Activated naive CD8-positive, alpha-beta T cell treated with anti-CD3 and anti-CD28 coated beads for 36 hours (primary cell): ENCODE measurements at places on chromosomes 3 and 15. TPM values are rescaled to one million over a fixed set of nuclear protein-coding genes. Genes with fewer than 3 reads are reported as not detected.

- DNase-seq, result peak; percentile 1
These were observed 36.1 kb upstream of the PLSCR5 start for GRCh38 chr3:146640955-146641867.

- no peak for DNase-seq
These were observed 148.4 kb downstream of the CHST2 start for GRCh38 chr3:143267989-143268388.

DNA sequence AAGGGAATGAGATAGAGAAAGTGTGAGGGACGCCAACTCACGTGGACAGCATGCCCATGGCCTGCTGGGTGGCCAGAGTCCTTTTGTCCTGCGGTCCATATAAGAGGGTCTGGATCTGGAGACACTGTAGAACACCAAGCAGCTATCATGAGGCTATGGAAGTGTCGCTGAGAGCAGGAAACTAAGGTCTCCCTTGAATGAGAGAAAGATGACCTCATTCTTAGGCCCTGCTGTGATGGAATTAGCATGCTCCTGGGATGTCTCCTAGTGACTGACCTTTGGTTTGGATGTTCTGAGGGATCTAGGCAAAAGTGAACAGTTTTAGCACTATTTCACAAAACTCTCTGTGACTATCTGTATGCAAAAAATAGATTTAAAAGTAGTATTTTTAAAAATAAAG, 34.4 kb downstream of the SYNM start:
- DNase-seq, result no peak

GRCh38 chr3:153972862-153973261, 148.3 kb upstream of the ARHGEF26 start:
- DNase-seq, result no peak

DNA sequence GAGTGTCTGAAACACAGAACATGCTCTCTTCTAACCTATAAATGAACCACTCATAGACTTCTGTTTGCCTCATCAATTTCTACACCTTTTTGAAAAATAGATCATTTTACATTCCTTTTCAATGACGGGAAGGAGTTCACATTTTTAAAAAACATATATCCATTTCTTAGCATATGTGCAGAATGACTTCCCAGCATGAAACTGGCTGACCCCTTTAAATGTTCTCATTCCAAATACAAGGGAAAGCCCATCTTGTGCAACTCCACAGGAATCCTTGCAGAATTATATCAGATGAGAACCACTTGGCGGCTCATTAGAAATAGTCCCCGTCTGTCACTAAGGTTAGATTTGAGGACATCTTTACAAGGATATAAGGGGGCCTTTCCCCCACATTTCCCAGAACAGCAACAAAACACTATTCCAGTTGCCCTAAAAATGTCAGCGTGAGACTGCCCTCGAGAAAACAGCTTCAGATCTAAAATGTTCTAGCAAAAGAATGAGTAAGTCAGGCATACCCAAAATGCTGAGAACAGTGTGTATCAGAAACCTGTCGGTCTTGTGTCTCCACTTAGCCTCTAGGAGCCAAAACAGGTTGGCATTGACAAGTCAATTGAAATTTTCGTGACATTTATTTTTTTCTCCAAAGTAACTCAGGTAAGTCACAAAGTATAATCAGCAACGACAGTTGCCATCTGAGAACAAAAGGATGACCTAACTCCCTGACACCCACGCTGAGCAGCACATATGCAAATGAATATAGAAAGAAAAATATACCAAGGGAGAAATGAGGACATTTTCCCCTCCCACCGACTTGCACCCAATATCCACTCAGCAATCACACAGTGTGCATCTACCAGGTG, 63.1 kb downstream of the FOXP1 start:
- no peak for DNase-seq

GRCh38 chr15:66287461-66288057, 5.8 kb upstream of the DIS3L start:
- DNase-seq, result no peak

- DNase-seq, result no peak
These were observed 709.4 kb downstream of the SQOR start for GRCh38 chr15:46344115-46344724.

GRCh38 chr3:183357564-183358079, 70.8 kb downstream of the MCF2L2 start:
- DNase-seq, result no peak

The SNURF gene
- total RNA-seq, result 19.6 TPM

The CSPG4 gene
- not detected for total RNA-seq

The CFAP20DC gene
- total RNA-seq, result 1.6 TPM

The COL8A1 gene
- total RNA-seq, result not detected
